ENCODE measurements at places on chromosomes 1 and 21. TPM values are rescaled to one million over a fixed set of nuclear protein-coding genes. Genes with fewer than 3 reads are reported as not detected.

CCDC185 gene
- not detected for polyA plus RNA-seq

SLC22A15 gene
- 0.97 TPM for polyA plus RNA-seq

AMY1A gene
- polyA plus RNA-seq: not detected

TMEM54 gene
- 18.2 TPM for polyA plus RNA-seq
